Myocyte (in vitro differentiated cells): ENCODE measurements at places on chromosomes 2 and 18.

- no peak for DNase-seq
These were observed 22.1 kb upstream of the CNGA3 start for GRCh38 chr2:98324181-98324580.

DNA sequence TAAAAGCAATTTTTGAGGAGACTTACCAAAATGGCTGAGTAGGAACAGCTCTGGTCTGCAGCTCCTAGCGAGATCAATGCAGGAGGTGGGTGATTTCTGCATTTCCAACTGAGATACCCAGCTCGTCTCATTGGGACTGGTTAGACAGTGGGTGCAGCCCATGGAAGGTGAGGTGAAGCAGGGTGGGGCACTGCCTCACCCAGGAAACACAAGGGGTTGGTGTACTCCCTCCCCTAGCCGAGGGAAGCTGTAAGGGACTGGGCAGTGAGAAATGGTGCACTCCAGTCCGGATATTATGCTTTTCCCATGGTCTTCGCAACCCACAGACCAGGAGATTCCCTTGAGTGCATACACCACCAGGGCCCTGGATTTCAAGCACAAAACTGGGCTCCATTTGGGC lies 419.0 kb downstream of the NUP35 start:
- DNase-seq, result no peak

- no peak for DNase-seq
These were observed 124.2 kb upstream of the SATB2 start for GRCh38 chr2:199581935-199582360.

DNA sequence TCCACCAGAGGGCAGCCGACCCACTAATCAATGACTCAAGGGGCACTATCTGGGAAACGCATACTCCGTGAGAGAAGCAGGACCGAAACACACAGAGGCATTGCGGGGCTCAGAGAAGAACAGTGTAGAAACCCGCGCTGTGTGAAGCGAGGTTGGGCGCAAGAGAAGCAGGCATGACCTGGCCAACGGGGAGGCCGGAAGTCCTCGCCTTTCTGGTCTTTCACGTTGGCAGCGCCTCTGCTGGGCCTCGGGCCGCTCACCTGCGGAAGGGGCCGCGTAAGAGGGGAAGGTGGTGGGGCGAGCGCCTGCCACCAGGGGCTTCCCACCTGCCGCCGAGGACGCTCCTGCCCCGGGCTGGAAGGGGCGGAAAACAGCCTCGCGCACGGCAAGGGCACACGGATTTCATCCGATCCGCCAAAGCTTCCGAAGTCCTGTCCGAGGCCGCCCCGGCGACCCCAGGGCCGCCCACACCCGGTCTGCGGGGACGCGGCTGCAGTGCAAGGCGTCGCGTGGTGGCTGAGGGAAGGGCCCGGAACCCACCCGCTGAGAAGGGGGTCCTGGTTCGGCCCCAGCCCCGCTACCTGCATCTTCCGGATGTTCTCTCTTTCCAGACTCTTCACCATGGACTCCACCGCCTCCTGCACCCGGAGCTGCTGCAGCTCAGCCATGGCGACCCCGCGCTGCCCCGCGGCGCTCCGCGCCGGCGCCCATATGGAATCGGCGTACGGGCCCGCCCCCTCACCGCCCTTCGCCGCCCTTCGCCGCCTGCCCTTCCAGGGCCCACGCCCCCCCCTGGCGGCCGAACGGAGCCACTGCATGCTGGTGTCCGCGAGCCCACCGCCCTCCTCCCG lies at the start of gene FAM136A:
Gene FAM136A (minus strand): TSS at position 724 of the 851 bp plus-strand sequence. CDS start 56 bp downstream, at position 668.
- peak; percentile 86 for DNase-seq

GRCh38 chr18:22044474-22045220 lies 124.7 kb upstream of the GATA6 start:
- DNase-seq, result no peak

DNA sequence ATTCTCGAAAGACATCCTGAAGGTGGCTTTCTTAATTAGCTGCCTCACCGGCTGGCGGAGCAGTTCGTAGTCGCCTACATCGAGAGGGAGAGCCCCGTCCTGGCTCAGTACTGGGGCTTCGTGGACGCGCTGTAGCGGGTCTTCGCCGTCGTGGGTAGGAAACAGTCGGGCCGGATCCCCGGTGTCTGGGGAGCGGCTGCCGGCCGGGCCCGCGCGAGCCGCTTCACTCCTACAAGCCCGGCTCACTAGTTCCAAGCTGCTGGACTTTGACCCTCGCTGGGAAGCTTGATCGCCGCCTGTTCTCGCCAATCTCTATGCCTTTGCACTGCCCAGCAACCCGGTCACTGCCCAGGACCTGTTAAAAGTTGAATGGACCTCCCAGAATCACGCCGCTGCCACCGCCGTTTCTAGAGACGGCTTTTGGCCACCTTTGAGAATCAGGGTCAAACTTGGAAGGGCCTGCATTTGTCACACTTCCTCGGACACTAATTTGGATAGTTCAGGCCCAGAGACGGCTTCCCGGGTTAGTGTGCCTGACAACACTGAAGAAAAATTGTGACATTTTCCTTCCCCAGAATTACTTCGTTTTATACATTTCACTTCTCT lies 41.4 kb upstream of the AKAIN1 start:
- peak; percentile 51 for DNase-seq

DNA sequence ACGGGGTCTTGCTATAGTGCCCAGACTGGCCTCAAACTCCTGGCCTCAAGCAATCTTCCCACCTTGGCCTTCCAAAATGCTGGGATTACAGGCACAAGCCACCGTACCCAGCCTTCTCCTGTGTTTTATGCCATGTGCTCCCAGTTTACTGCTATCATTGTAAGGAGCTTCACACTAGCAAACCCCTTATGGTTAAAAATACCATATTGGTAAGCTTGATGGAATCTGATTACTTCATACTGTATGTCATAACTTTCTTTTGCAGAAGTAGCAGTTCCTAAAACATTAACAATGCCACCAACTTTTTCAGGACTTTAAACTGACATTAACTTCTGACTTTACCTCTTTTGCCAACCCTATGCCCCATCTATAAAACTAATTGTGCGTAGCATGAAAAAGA lies 36.2 kb downstream of the HAT1 start:
- DNase-seq, result peak; percentile 69

DNA sequence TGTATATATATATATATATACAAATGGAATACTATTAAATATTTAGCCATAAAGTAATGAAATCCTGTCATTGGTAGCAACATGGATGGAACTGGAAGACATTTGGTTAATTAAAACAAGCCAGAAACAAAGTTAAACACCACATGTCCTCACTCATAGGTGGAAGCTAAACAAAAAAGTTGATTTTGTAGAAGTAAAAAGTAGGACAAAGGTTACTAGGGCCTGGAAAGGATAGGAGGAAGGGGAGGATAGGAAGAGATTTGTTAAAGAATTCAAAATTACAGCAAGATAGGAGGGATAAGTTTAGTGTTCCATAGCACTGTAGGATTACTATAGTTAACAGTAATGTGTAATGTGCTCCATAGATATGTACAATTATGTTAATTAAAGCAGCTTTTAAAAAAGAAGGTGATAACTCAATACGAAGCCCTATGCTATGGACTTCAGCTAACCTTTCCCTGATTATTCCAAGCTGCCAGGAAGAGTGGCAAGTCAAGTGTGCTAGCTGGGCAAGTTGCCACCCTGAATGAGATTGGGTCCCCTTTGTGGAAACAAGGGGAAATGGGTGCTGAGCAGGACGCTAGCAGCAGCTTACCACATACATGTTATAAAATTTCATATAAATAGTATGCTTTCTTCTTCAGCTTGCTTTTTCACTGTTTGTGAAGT lies 12.3 kb downstream of the MERTK start:
- DNase-seq, result no peak

DNA sequence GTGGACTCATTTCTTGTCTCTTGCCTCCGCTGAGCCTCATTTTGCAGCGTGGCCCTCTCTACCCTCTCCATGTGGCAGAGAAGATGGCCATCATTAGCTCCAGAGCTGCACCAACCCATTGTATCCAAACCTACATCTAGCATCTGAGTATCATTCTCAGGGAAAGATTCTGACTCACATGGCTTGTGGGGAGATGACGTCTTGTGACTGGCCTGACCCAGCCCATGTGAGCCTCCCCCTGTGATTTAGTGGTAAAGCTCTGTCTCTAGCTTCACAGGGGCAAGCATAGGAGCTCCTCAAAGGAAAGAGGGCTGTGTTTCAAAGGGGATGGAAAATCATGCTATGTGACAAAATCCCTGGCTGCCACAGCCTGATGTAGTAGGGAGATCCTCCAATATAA lies 87.4 kb upstream of the RBMS1 start:
- peak; percentile 44 for DNase-seq

DNA sequence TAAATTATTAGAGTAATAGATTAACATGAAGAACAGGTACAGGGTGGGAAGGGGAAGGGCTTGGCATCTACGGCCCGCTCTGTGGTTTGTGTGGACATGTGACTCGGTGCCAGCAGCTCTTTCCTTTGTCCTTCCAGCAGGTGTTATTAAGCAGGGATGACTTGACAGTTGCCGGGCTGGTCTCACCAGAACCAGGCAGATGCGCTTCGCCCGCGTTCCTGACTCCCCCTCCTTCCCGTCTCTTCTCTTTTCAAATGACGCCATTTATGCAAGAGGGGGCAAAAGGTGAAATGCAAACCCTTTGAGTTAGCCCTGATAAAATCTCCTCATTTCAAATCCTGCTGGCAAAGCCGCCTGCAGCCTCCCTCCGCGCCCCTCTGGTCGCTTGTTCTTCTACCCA lies 38.9 kb upstream of the MGAT4A start:
- DNase-seq, result no peak

DNA sequence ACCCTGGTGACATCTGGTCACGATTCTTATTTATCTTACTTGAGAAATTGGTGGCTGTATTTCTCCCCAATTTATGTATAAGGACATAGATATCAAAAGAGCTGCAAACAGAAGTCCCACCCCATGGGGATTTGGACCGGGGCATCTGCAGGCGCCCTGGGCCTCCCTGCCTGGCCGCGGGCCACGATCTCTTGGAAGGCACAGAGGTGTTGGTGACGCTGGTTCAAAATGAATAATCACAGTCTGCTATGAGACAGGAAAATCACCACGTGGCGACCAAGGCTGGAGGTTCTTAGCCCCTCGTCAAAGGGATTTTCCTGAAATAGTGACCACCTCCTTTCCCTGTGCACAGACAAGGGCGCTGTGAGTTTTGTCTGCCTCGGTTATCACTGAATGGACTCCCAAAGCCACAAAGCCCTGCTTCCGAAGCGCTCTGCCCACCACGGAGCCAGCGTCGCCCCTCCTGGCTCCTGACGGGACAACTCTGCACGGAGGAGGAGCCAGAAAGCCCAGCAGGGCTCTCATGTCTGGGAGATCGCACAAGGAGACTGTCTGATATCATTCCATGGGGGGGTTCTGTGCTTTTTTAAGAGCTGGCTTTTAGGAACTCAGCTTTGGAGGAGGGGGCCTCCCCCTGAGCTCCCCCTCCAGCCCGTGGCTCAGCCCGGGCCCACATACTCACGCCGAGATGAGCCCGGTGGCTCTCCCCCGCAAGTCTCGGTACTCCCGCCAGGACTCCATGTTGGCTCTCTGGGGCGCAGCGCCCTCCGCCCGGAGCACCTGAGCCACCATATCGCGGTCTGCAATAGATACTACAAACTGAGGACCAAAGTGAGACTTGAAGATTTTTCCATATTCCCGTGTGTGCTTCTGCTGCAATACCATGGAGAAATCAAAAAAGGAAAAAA lies 14.6 kb downstream of the CYP27C1 start:
- no peak for DNase-seq

DNA sequence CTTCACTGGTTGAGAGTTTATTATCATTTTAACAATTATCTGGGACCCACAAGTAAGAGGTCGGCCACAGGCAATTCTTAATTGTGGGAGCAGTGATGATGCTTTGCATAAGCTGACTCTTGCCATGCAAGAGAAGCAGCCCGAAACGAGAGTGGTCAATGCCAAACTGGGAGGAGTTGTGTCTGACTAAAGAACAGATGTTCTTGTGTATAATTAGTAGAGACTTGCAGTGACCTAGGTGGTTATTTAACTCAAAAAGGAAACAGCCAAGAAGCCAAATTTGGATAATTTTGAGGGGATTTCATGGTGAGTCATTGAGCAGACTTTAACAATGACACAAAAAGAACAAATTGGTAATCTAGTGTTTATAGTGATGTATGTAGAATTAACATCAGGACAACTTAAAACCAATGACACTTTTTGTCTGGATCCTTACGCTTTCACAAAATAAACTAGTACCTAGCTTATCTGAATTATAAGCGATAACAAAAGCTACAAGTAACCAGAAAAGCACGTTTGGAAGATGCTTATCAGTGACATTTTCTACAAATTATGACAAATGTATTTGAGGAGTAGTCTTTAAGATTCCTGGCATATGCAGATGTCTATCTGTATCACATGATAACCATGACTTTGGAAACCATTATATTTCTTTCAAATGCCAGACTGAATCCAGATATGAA lies 184.7 kb upstream of the DLGAP1 start:
- DNase-seq, result no peak

GRCh38 chr18:22285361-22286140 lies 116.2 kb downstream of the GATA6 start:
- DNase-seq, result no peak

DNA sequence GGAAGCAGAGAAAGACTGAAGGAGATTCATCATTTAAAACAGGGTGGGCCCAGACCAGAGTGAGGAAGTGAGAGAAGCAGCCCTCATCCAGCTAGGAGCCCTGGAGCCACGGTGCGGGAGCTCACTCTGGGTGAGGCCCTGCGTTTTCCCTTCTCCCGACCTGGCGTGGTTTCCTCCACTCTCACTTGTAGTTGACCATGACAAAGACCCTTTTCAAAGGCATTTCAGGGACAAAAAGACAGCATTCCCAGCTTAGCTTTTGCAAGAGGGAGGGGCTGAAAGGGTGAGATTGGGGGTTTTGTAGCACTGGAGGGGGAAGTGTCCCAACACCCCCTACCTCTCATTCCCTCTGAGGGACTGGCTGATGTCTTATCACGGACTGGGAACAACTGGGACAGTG lies 56.6 kb downstream of the TRPM8 start:
- no peak for DNase-seq

DNA sequence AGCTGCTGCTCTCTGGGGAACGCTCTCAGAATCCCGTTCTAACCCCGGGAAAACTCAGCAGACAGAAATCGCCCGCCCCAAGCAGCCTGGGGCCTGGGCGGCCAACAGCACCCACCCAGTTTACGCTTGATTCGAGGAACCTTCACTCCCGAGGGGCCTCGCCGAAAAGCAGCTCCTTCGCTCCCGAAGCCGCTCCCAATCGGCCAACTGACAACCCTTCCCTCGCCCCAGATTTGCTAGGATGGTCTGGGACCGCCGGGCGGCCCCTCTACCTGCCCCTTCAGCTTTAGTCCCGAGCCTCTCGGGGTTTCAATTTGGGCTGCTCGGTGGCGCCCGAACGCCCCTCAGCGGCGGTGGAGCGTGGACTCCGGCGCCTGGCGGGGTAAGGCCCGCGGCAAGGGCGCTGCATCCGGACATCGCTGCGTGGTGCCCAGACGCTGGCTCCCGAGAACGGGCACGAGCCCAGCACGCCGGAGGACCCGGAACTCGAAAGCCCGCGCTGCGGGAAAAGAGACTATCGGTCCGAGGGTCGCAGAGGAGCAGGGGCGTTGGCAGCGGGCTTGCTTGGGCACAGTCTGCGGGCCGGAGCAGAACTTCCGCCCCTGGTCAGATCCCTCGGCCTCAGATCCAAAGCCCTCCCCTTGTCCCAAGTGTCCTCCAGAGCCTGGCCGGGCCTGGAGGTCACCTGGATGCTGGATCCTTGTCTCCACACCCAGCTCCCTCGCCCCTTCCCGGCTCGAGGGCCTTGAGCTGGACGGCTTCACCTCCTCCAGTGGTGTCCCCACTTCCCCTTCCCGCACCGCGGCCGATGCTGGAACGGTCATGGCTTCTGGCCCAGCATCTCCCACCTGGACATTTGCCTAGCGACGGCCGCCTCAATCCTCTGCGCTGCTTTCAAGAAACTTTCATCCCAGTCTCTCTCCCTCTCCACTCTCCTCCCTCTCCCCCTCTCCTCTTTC lies 3.0 kb upstream of the OTX1 start:
- DNase-seq, result no peak
